ENCODE measurements at places on chromosomes 6 and 20. TPM values are rescaled to one million over a fixed set of nuclear protein-coding genes. Genes with fewer than 3 reads are reported as not detected.

Gene CAP2
- not detected for total RNA-seq

GRCh38 chr6:5950361-5950785 lies 56.4 kb downstream of the NRN1 start:
- DNase-seq, result peak; percentile 68

- DNase-seq, result no peak
These were observed 19.0 kb downstream of the RRBP1 start for GRCh38 chr20:17663040-17663399.

DNA sequence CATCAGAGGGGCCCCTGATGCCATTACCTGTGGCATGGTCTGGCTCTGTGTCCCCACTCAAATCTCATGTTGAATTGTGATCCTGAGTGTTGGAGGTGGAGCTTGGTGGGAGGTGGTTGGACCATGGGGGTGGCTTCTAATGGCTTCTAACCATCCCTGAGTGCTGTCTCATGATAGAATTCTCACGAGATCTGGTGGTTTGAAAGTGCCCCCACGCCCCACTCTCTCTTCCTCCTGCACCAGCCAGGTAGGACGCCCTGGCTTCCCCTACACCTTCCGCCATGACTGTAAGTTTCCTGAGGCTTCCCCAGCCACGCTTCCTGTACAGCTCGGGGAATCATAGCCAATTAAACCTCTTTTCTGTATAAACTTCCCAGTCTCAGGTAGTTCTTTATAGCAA lies 14.9 kb downstream of the BHLHE23 start:
- no peak for DNase-seq

Gene OTOR
- total RNA-seq, result not detected

GRCh38 chr20:56933331-56933698 lies 304.2 kb downstream of the TFAP2C start:
- DNase-seq, result no peak

DNA sequence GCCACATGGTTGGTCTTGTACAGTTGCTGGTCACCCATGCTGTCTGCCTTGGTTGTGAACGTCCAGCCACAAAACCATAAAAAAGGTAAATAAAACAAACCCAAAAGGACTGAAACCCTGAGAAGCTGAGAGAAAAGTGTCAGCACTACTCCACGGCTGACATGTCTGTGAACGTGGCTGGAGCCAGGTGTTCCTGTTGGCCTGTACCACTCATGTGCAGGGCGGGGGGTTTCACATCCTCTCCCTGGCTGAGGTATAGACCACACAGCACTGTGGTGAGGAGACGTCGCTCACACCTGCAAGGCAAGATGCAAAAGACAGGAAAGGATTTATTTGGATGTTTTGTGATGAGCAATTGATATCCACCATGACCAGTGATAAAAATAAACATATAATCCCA lies 51.9 kb upstream of the MRPS10 start:
- DNase-seq, result peak; percentile 69

DNA sequence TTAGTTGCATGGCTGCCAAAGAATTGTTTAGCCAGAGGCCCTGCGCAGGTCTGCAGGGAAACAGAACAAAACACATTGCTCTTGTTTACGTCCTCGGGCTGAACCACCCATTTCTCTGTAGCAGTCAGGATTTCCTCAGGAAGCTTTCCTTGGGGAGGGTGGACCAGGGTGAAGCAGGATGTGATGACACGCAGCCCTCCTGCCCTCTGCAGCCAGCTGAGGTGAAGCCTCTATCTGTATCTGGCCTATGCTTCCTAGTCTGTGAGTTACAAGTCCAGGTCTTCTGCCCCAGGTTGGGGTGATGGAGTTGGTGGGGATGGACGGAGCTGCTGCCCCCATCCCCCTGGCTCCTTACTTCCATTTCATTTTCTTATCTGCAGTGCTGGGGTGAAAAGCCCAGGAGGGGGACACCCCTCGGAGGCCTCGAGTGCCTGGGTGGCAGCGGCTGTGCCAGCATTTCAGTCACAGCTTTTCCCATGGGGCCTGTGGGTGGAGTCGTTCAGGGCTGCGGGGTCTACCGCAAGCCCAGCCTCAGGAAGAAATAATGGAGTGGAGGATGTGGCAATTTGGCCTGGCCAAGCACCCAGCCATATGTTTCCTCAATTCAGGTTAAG lies 24.9 kb downstream of the SASH1 start:
- DNase-seq, result peak; percentile 74

Gene SRMS
- not detected for total RNA-seq

DNA sequence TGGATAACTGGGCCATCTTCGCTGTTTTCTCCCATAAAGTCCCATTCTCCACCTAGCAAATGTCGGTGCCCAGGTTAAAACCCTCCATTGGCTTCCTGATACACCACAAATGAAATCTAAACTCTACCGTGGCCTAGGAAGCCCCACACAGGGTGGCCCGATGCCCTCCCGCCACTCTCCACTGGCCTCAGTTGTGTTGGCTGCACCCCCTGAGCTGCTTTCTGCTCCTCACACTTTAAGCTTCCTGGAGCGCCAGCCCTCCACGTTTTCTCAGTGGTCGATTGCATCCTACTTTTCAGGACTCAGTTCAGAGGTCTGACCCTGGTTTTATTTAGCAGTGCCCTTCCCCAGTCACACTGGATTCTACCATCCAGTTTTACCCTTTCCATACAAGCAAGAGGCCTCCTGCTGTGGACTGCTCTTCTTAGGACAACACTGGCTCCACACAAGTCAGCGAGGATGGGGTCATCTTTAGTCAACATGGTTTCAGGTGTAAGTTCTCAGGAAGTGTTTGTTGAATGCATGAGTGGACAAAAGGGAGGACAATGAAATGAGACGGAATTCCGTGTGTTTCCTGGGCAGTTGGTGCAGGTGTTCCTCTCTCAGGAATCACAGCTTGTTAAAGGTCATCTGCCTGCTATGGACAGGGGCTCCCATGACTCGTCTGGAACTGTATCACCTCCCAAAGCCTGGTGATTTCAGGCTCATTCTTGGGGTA lies 124.1 kb downstream of the SULF2 start:
- no peak for DNase-seq

Gene STXBP5
- 28.6 TPM for total RNA-seq

All from activated CD4-positive, alpha-beta T cell treated with anti-CD3 and anti-CD28 coated beads, Interleukin-2, amount 10 ng/mL, durations not matched to agents 24 days and 14 days (primary cell).